ENCODE measurements at places on chromosomes 2 and 18. TPM values are rescaled to one million over a fixed set of nuclear protein-coding genes. Genes with fewer than 3 reads are reported as not detected.
A peak's percentile ranks its signal among the peaks of the same experiment; 100 is the strongest.

- H3K4me1 ChIP-seq: peaks cover 38% of the 10 kb centered on the region
- H3K36me3 ChIP-seq: no peaks in the 10 kb centered on the region
- no peak overlapping the region for H3K4me3 ChIP-seq
- no peak for DNase-seq
- no peaks in the 10 kb centered on the region for H3K27me3 ChIP-seq
Observed at GRCh38 chr2:117977696-117978095, 36.2 kb downstream of the CCDC93 start.

The PER2 gene
- total RNA-seq: 14.2 TPM

DNA sequence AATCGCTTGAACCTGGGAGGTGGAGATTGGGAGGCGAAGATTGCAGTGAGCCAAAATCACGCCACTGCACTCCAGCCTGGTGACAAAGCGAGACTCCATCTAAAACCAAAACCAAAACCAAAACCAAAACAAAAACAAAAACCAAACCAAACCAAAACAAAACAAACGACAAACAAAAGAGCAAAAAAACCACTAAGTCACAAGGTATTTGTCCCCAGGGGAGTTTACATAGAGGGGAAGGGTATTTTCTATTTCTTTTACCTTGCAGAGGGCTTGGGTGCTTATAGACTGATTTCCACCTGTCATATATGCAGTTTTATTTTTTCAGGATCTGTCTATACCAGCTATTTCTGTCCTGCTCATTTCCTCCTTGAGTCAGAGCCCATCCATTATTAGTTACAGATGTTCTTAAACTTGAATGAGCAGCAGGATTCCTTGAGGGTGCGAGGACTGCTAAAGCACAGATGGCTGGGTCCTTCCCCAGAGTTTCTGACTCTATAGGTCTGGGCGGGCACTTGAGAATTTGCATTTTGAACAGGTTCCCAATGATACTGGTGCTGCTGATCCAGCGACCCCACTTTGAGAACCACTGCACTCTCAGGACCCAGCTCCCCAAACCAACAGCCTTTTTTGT lies 102.2 kb upstream of the UXS1 start:
- H3K4me3 ChIP-seq: no peak overlapping the region
- no peaks in the 10 kb centered on the region for H3K36me3 ChIP-seq
- H3K27ac ChIP-seq: no peak overlapping the region
- H3K4me1 ChIP-seq: no peaks in the 10 kb centered on the region
- no peaks in the 10 kb centered on the region for H3K27me3 ChIP-seq

GRCh38 chr18:24027156-24027827 lies 12.7 kb downstream of the TTC39C start:
- H3K4me3 ChIP-seq: no peak overlapping the region
- H3K27me3 ChIP-seq: no peaks in the 10 kb centered on the region
- H3K4me1 ChIP-seq: peaks cover 41% of the 10 kb centered on the region
- peak overlapping the region; percentile 28 for H3K27ac ChIP-seq
- no peaks in the 10 kb centered on the region for H3K36me3 ChIP-seq

- no peak overlapping the region for H3K4me3 ChIP-seq
- H3K36me3 ChIP-seq: no peaks in the 10 kb centered on the region
- H3K27ac ChIP-seq: no peak overlapping the region
Observed at GRCh38 chr2:44713170-44713569, 228.3 kb upstream of the SIX3 start.

GRCh38 chr2:237873897-237874551 lies 14.6 kb downstream of the RAMP1 start:
- no peaks in the 10 kb centered on the region for H3K4me1 ChIP-seq
- H3K27ac ChIP-seq: no peak overlapping the region
- H3K27me3 ChIP-seq: peaks cover 13% of the 10 kb centered on the region
- H3K4me3 ChIP-seq: no peak overlapping the region
- no peak for DNase-seq
- no peaks in the 10 kb centered on the region for H3K36me3 ChIP-seq

Data from left lung (tissue), 14 donors.